ENCODE measurements at places on chromosomes 12 and 14. TPM values are rescaled to one million over a fixed set of nuclear protein-coding genes. Genes with fewer than 3 reads are reported as not detected.

DNA sequence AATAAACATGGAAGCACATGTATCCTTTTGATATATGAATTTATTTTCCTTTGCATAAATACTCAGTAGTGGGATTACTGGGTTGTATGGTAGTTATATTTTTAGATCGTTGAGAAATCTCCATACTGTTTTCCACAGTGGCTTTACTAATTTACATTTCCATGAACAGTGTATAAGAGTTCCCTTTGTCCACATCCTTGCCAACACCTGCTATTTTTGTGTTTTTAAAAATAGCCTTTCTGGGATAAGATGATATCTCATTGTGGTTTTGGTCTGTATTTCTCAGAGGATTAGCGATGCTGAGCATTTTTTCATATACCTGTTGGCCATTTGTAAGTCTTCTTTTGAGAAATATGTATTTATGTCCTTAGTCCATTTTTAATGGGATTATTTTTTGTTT lies 329.2 kb upstream of the KITLG start:
- DNase-seq: no peak

- DNase-seq: no peak
Measured at GRCh38 chr12:130826151-130826801, 12.8 kb downstream of the STX2 start.

DNA sequence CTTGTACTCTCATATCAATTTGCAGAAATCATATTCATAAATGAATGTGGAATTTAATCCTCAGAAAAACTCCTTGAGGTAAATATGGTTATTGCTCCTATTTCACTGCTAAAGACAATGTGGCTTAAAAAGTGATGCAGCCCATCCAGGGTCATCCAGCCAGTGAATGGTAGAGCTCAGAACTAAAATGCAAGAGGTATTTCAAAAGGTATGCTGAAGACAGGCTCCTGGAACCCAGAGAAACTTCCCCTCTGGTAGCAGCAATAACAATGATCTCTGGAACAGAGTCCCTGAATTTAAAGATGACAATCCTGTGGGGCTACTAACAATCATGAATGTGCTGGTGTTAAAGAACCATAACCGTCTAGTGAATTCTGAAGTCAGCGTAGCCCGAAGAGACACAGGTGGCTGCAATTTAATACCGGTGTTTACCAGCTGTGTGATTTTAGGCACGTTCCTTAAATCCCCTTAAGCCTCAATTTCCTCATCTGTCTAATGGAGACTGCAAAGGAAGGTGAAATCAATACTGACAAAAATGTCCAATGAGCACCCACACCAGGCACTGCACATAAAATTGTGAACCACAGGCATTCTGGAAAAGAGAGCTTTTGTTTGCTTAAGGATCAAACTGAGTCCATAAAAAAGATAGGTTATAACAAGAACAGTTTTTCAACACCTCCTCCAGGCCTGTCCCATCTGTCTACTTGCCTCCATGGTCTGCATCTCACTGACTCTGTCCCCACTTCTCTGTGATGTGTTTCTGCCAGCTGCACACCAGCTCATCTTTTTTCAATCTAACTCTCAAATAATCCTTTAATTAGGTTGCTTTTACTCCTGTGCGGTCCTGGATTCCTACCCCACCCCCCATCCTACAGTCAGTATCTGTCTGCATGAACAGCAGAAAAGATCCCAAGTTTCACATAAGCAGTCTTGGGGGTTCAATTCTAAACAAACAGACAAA lies 10.5 kb downstream of the TM7SF3 start:
- no peak for DNase-seq

TFCP2 gene
- total RNA-seq: 13.6 TPM

GRCh38 chr12:50603817-50604639 lies 99.2 kb downstream of the DIP2B start:
- no peak for DNase-seq

GRCh38 chr14:103191844-103192243 lies 68.6 kb downstream of the TNFAIP2 start:
- no peak for DNase-seq

MAP1LC3B2 gene
- total RNA-seq: 0.62 TPM

GRCh38 chr14:54908190-54908589 lies 5.6 kb upstream of the GCH1 start:
- no peak for DNase-seq

DNA sequence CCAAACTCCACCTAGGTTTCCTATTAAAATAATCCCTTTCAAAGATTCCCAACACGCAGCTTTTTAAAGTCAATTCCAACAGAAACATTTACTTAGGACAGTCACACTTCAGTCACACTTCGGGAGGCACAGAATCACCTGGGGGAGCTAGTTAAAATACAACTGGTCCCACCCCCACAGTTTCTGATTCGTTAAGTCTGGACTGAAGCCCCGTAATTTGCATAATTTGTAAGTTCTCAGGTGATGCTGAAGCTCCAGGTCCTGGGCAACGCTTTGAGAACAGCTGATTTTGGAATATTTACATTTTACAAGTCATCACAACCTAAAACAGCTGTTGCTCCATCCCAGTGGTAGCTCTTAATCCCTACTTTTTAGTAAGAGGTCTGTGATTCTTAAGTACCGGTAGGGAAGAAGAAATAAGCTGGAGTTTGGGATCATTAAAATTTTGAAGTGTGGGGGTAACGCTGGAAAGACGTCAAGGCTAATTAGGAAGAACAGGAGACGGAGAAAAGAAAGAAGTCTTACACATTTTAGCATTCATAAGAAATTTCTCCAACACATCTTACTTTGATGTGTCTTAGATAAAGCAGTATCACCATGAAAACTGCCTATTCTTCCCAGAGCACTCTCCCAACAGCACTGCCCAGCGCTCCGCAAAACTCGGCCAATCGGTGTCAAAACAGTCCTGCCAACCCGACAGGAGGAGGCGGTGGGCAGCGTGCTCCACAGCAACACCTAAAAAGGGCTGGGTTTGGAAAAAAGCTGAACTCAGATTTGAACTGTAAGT lies 1.1 kb downstream of the IPO8 start:
- DNase-seq: peak; percentile 14

- no peak for DNase-seq
Measured at GRCh38 chr12:124428792-124429281, 133.9 kb downstream of the RFLNA start.

GRCh38 chr14:87522575-87522974 lies 470.4 kb downstream of the GALC start:
- DNase-seq: no peak

DNA sequence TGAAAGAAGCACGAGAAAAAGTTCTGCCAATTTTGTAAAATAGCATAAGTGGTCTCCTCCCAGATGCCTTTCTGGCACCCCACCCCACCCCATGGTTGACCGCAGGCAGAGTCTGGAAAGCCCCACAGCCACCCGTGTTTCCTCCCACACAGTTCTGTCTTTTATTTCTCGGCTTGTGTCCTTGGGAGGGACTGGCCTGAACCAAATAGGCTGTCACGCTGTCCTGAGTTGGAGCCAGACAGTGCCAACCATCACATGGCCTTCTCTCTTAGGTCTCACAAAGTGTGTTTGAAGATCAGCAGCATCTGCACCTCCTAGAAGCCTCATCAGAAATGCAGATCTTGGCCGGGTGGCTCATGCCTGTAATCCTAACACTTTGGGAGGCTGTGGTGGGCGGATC lies 10.2 kb upstream of the LTA4H start:
- no peak for DNase-seq

- no peak for DNase-seq
Measured at GRCh38 chr12:118326991-118327390, 45.7 kb downstream of the TAOK3 start.

DNA sequence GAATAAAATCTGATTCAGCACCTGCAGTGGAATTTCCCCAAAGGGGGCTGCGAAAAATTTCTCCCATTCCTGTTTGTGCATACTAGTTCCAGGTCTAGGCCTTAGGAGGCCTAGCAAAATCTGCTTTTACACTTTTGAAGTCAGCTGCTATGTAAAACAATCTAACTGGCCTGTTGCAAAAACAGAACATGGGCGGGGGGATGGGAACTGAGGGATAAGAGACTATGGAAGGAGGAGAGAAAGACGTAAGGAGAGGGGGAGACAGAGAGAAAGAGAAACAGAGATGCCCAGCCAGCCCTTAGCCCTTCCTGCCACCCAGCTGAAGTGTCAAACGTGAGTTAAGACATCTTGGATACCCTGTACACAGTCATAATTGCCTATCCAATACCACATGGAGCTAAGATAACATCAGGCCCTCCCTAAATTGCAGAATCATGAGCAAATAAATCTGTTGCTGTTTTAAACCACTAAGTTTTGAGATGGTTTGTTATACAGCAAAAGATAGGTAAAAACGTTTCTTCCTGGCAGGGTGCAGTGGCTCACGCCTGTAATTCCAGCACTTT lies 45.6 kb downstream of the SPTLC2 start:
- DNase-seq: no peak
